ENCODE measurements at places on chromosomes 5 and 9.

DNA sequence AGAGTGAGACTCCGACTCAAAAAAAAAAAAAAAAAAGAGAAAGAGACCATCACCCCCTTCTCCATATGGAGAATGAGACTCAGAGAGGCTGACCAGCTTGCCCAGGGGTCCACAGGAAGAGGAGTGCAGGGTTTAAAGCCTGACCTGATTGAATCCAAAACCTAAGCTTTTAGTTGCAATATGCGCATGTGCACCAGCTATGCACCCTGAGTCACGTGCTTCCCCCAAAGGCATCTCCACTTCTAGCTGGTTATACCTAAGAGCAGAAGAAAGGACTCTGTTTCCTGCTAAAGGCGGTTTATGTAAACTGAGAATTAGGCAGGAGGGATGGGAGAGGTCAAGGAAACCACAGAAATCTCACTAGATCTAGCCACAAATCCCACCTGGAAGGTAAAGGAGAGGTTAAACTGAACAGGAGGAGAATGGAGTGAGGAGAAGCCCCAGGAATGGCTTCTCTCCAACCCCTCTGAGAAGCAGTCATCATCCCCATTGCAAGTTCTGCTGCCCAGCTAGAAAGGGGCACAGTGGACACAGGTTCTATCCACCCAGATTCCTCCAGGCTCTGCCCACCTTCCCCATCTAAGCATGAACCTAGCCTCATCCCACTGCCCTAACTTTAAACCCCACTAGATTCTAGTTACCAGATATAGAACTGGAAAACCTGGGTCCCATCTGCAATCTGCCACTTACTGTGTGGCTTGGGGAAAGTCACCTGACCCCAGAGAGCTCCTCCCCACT lies 171.3 kb downstream of the ACTL7B start:
- no peak for DNase-seq

DNA sequence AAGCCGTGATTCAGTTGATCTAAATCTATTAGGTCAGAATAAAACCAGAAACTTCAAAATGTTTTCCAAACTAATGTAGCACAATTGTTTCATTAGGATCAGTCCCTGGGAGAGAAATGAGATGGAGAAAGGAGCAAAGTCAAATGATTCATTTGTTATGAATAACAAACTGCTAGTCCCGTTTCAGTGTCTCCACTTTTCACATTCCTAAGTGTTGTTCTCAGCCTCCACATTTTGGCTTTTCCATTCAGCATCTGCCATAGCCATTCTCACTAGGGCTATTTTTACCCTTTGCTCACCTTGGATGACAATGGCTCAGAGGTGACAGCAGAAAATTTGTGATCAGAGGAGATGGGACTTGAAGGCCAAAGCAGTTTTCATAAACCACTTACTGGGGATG lies 314.1 kb upstream of the KIF2A start:
- DNase-seq: no peak

DNA sequence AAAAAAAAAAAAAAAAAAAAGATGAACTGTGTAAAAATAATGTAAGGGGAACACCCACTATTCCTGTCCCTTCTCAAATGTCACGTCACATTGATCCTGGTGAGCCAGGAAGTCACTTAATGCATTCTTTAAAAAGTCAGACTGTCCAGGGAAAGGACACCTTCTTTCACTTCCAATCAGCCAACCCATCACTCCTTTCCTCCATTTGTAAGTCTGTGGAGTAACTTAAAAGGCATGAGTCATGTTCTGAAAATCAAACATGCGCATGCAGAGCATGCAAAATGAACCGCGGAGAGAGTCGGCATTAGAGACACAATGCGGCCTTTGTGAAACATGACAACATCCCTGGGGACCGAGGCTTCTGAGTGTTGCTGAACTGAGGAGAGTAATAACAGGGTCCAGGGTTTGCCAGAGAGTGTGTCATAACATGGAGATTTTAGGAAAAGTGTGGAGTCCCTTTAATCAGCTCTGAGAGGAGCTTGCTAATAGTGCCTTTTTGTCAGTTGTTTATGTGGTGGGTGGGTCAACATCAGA lies 77.6 kb upstream of the SEMA6A start:
- DNase-seq: peak; percentile 6

GRCh38 chr9:124886866-124887492 lies 25.0 kb downstream of the ARPC5L start:
- DNase-seq: no peak

DNA sequence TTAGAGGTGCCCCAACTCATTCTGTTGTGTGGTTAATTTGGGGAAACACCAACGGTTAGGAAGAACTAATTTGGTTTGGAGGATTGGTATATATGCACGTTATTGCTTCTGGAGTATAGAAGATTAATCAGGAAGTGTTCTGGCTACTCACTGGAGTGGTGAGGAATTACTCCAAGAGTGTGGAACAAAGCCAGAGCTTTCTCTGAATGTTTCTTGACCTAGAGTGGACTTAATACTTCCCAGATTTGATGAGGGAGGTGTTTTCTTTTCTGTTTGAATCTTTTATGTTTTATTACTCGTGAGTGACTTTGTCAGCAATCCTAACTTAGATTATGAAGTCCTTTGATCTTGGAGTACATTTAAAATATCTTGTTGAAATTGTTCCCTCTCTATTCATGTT lies 163.7 kb downstream of the MAN2A1 start:
- DNase-seq: no peak
